ENCODE measurements at places on chromosomes 2 and 18. TPM values are rescaled to one million over a fixed set of nuclear protein-coding genes. Genes with fewer than 3 reads are reported as not detected.

The MC5R gene
- not detected for total RNA-seq

The REG1B gene
- 4.0 TPM for total RNA-seq

The SLC9A4 gene
- total RNA-seq: 0.06 TPM

The TRAF3IP1 gene
- 19.5 TPM for total RNA-seq

The HOXD9 gene
- 0.80 TPM for total RNA-seq

The LHCGR gene
- total RNA-seq: 0.12 TPM

The EGR4 gene
- not detected for total RNA-seq

The RAD51AP2 gene
- total RNA-seq: 0.46 TPM

Data from lung (tissue), 17 donors.